ENCODE measurements at places on chromosomes 6 and 20.

DNA sequence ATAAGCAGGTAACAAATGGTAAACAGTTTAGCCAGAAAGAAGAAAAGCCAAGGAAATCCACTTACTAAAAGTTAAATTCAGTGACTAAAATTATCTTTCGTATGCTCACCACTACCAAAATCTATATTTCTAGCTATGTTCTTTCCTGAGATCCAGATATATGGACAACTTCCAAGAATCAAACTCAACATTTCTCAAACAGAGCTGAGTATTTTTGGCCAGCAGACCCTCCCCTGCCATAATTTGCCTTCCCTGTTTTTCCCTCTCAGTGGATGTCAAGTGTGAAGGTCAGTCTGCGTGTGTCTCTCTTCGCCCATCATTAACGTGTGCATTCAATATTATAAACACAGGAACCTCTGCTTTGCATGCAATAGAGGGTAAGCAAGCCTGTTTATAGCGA lies 42.0 kb downstream of the PRKN start:
- no peak for DNase-seq

DNA sequence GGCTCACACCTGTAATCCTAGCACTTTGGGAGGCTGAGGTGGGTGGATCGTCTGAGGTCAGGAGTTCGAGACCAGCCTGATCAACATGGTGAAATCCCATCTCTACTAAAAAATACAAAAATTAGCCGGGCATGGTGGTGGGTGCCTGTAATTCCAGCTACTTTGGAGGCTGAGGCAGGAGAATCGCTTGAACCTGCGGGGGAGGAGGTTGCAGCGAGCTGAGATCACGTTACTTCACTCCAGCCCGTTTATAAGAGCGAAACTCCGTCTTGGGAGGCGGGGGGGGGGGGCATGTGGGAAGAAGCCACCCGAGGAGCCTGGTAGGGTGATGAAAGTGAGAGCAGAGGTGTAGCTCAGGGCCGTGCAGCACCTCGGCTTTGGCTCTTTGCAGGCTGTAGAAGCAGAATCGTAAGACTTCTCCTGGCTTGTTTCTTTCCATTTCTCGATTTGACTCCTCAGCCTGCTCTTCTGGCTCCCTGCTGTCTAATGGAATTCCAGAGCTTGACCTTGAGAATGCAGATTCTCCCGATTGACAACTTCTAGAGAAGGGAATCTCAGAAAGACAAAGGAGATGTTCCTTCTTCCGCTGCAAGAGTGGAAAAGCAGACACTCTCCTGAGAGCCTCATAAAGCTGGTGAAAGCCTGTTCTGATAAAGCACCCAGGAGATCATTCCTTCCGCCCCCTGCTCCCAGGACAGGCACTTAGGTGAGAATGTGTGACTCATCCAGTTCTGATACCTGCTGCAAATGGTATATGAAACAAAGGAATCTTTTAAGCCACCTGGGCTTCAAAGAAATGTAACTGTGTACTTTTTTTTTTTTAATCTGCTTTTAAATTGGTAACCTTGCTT lies 26.0 kb upstream of the PPP1R16B start:
- no peak for DNase-seq

DNA sequence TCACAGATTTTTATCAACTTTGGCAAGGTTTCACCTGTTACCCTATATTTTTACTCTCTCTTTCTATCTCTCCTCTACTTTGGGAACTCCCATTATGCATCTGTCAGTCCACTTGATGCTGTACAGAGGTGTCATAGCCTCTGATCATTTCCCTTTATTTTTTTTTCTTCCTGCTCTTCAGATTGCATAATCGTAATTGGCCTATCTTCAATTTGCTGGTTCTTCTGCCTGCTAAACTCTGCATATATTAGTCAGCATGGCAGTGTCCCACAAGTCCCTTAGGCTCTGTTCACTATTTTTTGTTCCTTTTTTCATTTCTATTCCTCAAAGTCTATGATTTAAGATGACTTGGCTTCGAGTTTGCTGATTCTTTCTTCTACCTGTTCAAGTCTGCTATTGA lies 44.7 kb upstream of the MICB start:
- DNase-seq: no peak

DNA sequence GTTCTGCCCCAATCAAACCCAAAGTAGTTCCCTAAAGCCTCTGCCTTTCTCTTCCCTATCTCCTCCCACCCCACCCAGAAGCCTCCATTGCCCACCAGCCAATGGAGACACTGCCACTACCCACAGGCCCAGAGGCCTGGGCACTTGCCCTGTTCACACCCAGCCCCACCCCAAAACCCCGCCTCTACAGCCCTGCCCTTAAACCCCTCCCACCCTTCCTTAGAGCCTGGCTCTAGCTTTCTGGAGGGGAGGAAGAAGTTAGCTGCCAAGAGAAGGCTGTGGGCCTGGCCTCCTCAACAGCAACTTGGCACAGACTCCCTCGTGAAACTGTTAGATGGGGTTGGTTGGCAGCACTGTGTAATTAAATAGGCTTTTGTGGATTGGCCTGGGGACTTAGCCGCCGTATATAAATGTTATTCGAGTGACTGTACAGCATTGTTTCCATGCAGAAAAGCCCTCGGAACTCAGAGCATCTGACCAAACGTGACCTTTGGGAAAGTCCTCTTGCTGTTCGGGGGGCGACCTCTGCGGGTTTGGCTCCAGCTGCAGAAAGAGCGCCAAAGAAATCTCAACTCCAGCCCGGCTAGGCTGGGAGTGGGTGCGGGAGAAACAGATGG lies 31.4 kb downstream of the COL11A2 start:
- DNase-seq: peak; percentile 93

- no peak for DNase-seq
Observed at GRCh38 chr6:32187009-32187709, 2.8 kb downstream of the PBX2 start.

DNA sequence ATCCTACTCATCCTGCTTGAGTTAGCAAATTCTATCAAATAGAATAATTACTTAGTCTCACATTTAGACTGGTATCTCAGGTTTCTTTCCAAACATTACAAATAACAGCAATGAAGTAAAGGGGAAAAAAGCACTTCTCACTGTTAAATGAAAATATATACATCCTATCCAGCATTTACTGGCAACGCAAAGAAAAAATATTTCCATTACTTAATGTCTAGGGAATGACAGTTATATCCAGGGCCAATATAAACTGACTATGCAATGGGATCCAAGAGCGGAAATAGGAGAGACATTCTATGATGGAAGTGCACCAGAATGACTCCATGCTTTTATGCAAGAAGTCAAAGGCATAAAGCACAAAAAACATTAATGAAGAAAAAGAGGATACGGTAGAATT lies 60.3 kb downstream of the ME1 start:
- DNase-seq: no peak

DNA sequence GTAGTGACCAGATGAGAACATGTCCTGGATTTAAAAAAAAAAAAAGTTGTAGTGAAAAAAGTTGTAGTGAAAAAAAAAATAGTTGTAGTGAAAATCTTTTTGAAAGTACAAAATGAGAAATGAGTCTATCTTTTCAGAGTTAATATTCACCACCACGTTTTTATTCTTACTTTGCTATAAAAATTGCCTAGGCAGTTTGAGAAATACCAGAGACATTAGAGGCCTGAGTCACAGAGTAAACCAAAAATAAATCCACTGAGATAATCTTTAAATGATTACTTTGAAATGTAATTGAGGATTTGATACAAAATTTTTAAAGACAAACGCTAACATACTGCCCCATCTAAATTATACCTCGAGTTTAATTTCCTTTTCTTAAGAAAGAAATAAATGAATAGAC lies 101.2 kb upstream of the TIAM2 start:
- DNase-seq: no peak

DNA sequence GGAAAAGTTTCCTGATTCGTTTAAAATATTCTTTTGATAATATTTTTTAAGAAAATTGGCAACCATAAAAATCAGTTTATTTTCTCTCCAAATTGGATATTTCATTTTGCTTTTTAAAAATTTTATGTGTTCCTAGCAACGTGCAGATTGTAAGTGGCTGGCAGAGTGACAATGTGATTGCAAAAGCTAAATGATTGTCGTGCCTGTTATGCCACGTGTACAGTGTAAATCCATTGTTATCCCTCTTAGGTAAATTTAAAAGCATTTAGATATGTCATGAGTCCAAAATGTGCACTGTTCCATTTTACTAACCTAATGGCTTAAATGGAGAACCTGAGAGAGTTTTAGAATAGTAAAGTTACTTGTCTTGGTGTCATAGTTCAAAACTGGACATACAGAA lies 94.4 kb upstream of the ADGRF4 start:
- DNase-seq: peak; percentile 8

GRCh38 chr6:905556-905955 lies 212.6 kb upstream of the EXOC2 start:
- no peak for DNase-seq

- no peak for DNase-seq
Observed at GRCh38 chr20:11952639-11953038, 34.9 kb downstream of the BTBD3 start.

GRCh38 chr6:159959976-159960384 lies 8.9 kb upstream of the IGF2R start:
- DNase-seq: no peak

DNA sequence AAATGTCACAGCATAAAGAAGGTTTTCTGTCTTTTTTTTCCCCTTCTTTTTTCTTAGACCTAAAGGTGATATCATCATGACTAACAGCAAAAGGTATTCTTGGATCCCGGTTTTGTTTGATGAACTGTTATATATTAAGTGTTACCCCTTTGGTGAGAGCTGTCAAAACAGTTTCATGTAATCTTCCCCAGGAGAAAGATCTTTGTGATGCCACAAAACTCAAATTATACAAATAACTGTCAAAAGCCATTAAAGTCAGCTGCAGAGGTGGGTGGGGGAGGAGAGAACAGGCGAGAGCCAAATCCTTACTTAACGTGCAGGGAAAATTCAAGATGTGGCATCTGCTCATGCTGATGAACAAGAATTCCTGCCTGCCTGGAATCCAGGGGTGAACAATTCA lies 258.2 kb downstream of the BMP7 start:
- DNase-seq: no peak

DNA sequence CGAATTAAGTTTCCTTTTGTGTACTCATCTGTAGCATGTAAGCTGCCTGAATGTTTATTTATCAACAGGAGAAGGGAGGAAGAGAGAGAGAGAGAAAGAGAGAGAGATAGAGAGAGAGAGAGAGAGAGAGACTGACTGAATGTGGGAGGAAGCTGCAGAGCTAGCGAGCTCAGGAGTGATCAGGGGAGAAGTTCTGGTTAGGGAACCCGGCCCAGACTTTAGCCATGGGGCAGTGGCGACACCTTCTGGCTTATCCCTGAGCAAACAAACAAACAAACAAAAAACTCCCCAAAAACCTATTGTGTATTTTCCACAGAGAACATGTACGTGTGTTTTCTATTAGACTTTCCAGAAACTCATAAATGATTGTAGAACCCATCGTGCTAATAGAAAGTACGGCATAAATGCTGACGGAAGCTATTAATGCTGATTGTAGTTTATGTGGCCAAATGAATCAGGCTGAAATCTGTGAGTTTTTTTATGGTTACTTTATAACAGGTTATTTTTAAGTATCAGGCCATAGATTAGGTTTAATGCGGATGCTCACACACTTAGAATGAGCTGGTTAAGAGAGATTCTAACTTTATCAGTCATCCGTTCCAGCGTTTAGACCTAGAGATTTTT lies 92.8 kb downstream of the CLIC5 start:
- DNase-seq: peak; percentile 37

DNA sequence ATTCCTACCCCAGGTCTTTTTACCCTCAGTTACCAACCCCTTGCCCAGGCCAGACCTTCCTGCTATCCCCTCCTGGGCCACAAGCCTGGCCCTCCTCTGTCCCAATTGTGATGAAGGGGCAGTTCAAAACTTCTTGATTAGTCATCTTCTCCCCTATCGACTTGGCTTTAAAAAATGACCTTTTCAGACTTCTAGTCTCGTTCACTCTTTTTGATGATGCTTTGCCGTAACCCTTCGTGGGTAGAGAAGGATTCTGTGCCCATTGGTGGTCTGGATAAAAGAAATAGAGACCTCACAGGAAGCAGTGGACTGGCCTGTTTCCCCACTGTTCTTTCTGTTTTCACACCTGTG lies 5.5 kb downstream of the VEGFA start:
- no peak for DNase-seq

GRCh38 chr6:1125297-1125696 lies 186.6 kb upstream of the FOXQ1 start:
- DNase-seq: no peak

DNA sequence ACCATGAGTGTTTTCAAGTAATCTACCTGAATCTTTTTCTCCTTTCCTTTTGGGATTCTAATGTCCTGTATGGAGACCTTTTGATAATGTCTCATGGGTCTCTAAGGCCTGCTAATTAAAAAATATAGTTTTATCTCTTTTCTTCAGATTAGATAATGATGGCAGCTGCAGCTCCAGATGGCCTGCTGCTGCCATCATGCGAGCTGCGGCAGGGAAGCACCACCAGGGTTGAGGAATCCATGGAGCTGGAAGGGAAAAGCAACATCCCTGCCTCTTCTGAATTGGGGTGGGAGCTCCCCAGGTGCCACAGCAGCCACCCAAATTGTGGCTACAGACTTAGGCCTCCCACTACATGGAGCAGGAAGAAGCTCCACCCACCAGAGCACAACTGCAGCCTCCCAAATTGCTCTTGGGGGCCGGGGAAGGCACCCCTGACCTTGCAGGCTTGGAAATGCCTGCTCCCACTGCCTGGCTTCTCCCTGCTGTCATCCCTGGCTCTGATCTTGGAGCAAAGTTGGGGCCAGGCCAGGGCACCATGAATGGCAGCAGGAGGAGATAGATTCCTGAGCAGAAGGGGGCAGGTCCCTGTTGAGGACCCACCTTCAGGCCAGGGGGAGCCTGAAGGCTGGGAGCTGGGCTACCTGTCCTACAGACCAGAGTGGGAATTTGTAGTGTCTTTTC lies 189.6 kb upstream of the MAN1A1 start:
- DNase-seq: no peak

DNA sequence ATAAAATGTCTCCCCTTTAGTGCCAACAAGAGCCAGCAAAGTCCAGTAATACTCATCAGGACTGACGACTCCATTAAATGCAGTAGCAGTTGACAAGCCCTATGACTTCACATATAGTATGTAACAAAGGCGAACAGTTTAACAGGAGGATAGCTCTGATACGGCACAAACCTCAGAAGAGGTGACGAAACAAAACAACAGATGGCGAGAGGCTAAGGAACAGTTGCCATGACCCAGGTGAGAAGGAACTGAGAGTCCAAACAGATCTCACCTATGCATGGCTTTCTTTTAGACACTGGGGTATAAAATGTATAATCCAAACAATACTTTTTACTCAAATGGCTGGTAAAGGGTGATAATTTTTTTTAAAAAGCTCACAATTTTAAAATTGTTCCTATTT lies 37.1 kb downstream of the SYNE1 start:
- no peak for DNase-seq

- DNase-seq: no peak
Observed at GRCh38 chr20:16100111-16100510, 473.1 kb downstream of the KIF16B start.

DNA sequence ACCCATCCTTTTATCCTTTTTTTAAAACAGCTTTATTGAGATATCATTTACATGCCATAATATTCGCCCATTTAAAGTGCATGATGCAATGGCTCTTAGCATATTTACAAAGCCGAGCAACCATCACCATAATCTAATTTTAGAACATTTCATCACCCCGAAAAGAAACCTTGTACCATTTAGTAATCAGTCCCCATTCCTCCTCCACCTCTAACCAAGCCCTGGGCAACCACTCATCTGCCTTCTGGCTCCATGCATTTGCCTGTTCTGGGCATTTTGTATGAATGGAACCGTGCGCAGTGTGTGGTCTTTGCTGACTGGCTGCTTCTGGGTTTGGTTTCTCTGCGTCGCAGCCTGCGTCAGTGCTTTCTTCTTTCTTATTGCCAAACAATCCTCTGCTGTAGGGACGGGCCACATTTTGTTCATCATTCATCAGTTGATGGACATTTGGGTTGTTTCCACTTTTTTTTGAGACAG lies 10.2 kb upstream of the EEF1A2 start:
- no peak for DNase-seq

Data from retinal pigment epithelial cell (primary cell).